ENCODE measurements at places on chromosomes 2 and 18.

DNA sequence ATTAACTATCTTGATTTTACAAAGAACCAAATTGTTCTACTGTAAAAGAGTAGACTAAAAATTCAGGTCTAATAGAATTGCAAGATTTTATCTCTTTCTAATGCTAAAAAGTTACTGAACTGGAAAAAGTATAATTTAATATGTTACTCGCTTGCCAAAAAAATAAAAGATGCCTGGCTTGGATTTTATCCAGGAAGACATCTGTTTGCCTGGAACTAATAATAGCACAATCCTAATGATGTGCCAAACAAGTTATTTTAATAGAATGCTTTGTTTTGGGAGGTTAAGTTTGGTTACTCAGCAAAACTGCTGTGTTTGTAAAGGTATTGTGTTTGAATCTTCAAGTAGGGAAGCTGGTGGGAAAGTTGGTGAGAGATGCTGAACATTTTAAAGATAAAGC lies 19.4 kb upstream of the ZSWIM2 start:
- no peak for DNase-seq

GRCh38 chr2:158990397-158991214 lies 22.2 kb downstream of the TANC1 start:
- peak; percentile 99 for DNase-seq

GRCh38 chr2:96090196-96090926 lies 26.0 kb downstream of the ADRA2B start:
- DNase-seq = no peak

- no peak for DNase-seq
Measured at GRCh38 chr18:68944330-68944729, 146.4 kb downstream of the CCDC102B start.

DNA sequence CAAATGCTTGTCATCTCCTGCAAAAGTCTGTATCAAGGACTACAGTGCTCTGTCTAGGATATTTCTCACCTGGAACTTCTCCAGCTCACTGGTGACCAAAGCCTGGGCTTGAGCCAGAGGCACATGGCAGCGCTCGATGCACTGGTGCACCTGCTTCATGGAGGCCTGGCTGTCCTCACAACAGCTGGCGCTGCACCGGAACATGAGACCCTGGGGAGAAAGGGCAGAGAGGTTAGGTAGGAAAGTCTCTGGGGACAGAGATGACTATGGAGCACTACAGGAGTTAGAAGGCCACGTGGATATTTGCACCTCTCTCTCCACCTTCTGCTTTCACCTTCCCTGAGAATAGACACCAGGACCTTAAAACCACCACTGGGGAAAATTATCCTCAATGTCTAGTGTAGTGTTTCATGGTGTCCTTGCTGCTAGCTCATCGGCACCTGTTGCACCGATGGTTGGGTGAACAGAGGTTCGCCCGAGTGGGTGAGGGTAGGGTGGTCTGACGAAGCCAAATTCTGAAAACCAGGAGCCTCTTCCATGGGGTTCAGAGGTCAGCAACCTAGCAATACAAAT lies 1.0 kb downstream of the FAM136A start:
- DNase-seq = no peak

DNA sequence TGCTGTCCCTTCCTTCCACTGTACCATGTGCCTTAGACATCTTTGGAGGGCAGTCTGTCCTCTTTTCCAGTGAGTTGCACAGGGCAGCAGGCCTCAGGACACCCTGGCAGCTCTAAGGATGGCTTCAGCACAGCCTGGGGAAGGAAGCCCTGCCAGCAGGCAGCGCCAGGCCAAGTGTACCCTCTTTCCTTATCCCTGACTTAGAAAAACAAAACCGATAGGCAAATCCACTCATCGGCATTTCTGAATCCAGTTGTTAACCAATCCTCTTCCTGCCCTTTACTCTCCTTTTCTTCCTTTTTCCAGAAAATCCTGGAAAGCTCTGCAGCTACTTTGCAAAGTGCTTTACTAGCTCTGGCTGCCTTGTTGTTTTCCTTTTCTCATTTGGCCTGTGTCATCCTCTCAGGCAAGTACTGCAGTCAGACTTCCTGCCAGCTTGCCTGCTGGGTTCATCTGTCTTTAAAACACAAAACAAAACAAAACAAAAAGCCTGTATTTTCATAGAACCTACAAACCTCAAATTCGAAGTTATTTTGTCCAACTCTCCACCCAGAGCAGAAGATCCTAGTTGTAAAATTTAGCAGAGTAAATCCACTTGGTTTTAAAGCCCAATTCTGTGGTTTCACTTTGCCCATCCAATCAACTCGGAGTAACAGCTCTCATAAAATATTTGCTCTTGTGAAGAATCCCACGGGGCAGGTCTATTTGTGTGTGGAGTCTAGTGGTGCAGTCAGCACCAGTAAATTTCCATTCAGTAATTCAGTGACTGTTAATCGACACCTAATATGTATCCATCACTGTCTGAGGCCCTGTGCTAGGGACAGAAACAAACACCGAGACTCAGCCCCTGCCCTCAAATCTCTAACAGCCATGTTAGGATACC lies 45.2 kb downstream of the PCBP1 start:
- peak; percentile 44 for DNase-seq

DNA sequence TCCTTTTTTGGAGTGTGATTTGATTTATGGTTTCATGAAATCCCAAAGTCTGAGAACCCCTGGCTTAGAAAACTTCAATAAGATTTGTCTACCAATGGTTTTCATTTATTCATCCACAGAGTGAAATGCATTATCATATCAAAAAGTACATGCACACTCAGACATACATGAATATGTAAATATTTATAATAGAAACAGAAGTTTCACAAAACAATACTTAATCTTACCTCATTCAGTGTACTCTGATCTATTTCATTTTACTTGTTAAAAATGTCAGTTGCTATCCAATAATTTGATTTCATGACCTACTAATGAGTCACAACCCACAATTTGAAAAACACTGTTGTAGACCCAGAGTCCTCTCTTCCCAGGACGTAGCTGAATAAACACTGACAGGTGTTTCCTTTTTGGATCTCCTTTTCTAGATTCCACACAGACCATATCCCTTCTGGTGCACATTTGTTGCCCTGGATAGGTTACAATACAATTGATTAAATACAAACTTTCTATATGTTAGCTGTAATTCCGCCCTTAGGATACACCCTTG lies 10.4 kb upstream of the CAVIN2 start:
- peak; percentile 30 for DNase-seq

DNA sequence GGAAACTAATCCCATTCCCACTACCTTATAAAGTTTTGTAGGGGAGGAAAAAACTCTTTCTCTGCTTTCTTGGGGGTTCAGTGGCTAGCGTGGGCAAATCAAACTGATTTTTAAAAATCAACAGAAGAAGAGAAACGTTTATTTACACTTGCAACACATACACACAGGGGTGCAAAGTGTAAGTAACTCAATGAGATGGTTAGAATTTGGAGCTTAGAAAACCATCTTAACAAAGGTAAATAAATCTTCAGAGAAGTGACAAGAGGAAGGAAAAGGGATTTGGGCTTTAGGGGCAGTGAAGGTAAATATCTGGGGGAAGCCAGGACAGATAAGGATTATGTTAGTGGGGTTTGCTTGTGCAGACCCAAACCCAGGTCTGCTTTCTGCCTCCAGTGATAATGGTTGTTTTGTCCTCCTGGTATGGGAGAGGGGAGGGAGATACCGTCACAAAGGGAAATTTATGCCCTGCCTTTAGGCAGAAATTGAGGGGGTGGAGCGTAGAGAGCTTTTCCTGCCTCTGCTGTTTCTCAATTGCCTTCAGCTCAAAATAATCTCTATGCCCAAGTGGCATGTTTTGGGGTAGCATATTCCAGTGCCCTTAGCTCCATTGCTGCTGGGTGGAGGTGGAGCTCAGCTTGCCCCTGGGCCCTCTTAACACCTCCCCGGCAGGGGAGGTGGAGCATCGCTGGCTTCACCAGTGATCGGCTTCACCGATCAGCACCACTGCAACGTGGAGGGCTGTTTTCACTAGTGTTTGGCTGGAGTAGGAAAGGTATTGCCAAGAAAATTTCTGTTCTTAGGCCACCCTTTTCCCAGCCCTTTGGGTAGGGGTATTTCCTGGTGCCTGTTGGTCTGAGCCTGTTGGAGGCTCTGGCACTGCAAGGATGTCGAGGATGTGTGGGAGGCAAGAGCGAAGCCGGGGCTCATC lies 92.2 kb downstream of the TEX51 start:
- no peak for DNase-seq

- no peak for DNase-seq
Measured at GRCh38 chr2:61688369-61689334, 150.5 kb upstream of the XPO1 start.

DNA sequence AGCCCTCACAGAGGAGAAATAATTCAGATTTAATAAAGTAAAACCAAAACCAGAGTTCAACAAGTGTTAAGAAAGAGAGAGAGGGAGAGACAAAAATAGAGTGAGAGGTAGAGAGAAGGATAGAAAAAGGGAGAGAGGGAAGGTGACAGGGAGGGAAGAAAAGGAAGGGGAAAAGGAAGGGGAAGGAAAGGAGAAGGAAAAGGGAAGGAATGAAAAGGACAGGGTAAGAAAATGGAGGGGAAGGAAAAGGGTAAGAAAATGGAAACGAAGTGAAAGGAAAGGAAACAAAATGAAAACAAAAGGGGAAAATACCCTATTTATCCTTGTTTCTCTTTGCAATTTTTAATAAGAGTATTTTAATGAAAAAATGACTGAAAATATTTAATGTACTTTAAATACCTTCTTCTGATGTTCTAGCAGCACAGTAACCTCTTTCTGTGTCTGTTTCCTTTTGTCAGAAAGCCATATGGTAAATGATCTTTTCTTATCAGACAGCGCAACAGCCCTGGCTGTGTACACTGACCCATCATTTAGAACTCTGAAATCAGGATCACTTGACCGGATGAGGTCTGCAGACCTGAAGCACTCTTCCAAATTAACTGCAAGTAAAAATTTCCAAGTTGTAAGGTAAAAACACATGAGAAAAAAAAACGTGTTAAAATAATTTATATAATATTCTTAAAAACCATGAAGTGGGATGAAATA lies 11.8 kb downstream of the DSC3 start:
- no peak for DNase-seq

GRCh38 chr2:127225186-127225960 lies 5.3 kb upstream of the CYP27C1 start:
- no peak for DNase-seq

DNA sequence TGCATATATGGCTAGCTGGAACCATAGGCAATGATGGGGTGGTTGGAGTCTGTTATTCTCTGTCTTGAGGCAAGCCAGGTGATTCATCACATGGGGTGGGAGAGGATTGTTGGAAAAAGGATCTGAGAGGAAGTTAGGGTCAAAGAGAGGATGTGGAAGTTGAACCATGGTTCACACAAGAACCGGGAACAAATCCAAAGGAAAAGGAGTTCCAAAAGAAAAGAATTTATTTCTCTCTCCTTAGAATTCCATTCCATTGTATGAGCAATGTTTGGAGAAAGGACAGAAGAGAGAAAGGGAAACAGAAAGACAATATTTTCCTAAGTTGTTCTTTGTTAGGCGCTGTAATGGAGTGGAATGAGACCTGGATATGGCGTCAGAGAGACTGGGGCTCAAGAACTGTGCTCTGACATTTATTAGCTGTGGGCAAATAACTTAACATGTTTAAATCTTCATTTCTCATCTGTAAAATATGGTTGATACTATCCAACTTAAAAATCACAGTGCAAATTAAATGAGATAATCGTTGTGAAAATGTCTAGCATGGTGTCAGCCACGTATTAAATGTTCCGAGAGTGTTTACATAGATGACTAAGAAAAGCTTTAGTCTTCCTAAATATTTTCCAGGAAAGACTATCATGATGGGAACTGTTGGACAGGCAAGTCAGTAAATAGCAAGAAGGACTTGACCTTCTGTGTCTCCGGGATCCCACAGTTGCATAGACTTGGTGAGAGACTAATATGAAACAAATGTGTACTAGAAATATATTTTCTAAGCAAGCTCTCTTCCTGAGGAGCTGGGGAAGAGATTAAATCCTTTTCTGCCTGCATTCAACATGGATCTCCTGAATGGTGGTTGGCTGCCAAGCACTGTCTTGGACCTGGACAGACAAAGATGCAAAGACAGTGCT lies 71.4 kb downstream of the TRIB2 start:
- DNase-seq = peak; percentile 38

DNA sequence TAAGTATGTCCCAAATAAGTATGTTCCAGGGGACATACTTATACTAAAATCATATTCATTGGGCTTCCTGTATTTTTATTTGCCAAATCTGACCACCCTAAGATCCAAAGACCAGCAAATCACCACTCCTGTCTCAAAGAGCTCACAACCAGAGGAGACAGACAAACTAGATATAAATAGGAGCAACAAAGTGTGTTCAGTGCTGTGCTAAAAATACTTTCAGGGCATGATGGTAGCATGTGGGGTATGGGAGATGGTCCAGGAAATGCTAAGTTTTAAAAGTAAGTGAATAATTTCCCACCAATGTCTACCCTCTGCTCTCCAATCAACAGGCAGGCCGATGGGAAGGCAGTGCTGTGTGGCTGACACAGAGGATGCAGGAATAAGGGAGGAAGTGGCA lies 87.1 kb downstream of the C1QL2 start:
- no peak for DNase-seq

DNA sequence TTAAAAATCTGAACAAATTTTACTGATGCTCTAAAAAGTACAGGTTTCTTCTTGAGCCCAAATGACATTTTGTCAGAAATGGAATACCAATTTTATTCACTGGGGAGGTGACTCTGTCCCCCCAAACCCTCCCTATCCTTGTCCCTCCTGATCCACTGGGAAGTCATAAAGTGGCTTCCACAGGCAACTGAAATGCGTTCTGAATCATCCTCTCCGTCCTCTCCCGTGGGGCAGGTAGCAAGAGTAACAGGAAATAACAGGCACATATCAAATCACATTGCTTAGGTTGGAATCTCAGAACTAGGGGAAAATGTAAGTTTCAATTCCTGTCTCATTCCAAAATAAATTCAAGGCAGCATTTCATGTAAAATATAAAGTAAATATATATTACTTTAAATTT lies 44.5 kb downstream of the MYL12B start:
- peak; percentile 61 for DNase-seq

- DNase-seq = no peak
Measured at GRCh38 chr18:13611142-13611600, 115.2 kb downstream of the FAM210A start.

DNA sequence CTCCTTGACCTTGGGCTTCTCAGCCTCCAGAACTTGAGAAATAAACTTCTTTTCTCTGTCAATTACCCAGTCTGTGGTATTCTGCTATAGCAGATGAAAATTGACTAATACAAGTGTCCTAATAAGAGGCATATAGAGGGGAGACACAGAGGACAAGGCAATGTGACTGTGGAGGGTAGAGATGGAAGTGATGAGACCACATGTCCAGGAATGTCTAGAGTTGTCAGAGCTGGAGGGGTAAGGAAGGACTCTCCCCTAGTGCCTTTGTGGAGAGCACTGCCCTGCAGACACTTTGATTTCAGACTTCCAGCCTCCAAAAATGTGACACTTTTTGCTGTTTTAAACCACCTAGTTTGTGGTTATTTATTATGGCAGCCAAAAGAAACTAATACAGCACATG lies 74.4 kb downstream of the ACKR3 start:
- DNase-seq = no peak

GRCh38 chr2:182048088-182048487 lies 62.4 kb downstream of the PPP1R1C start:
- no peak for DNase-seq

GRCh38 chr2:10032746-10033105 lies 10.6 kb upstream of the KLF11 start:
- DNase-seq = no peak

- DNase-seq = no peak
Measured at GRCh38 chr18:71808616-71809015, 735.5 kb downstream of the CBLN2 start.

Data from epithelial cell of esophagus (primary cell).